NCI-H1092 (cell line): ENCODE measurements at places on chromosomes 11 and 22.

DNA sequence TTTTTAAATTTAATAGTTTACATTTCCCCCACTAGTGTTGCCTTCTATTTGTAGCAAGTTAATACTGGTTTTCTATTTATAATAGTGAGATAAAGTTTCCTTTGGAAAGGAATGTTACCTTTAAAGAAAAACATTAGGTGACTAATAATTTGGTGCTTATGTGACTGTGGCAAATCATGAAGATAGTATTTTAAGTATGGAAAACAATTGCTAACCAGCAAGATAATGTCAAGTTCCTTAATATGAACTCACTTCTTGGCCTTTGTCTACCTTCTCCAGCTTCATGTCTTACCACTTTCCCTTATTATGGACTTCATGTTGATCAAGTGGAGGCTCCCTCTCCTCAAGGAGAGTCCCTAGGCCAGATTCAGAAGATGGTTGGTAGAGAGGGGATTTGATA, 27.2 kb downstream of the ARHGEF12 start:
- no peak for DNase-seq

DNA sequence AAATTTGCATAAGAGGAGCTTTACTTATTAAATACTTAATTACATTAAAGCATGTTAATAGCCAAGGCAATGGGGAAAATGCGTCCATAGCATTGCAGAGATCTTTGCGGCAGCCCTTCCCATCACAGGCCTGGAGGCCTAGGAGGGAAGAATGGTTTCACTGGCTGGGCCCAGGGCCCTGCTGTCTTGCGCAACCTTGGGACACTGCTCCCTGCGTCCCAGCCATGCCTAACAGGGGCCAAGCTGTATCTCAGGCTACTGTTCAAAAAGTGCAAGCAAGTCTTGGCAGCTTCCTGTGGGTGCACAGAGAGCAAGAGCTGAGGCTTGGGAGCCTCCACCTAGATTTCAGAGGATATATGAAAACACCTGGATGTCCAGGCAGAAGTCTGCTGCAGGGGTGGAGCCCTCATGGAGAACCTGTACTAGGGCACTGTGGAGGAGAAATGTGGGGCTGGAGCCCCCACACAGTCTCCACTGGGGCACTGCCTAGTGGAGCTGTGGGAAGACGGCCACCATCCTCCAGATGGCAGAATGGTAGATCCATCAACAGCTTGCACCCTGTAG, 46.0 kb downstream of the THAP12 start:
- no peak for DNase-seq

DNA sequence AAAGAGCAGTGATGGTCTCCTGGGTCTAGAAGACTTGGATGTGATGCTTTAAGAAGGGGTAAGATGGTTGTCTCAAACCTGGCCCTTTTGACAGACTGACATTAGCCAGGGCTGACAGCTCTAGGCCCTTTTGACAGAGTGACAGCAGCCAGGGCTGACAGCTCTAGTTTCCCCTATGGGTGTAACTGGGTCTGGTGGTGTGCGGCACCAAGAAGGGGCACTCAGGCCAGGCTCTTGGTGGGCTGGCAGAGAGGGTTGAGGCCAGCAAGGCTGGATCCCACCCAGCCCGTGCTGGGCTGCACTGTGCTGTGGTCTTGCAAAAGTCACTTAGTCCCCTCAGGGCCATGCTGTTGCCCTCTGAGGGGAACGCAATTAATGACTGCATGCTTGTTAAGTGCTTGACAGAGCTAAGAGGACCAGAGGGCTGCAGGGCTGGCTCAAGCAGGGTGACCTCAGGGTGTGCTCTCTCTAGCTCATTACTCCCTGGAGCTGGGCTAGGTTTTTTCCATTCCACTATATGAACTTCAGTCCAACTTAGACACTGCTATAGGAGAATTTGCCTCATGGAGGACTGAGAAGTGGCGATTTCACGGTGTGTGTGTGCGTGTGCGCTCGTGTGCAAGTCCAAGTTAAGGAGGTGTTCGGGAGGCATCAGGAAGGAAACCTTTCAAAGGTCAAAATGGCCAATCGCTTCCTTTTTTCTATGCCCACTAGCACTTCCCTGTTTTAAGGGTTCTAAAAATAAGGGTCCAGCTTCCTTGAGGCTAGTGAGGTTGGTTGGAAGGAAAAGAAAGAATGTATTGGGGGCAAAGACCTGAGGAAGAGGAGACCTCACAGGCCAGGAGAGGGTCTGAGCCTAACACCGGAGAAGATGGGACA, 4.4 kb downstream of the UBASH3B start:
- no peak for DNase-seq

- DNase-seq: no peak
Measured at GRCh38 chr11:72347691-72348090, 86.6 kb downstream of the CLPB start.

DNA sequence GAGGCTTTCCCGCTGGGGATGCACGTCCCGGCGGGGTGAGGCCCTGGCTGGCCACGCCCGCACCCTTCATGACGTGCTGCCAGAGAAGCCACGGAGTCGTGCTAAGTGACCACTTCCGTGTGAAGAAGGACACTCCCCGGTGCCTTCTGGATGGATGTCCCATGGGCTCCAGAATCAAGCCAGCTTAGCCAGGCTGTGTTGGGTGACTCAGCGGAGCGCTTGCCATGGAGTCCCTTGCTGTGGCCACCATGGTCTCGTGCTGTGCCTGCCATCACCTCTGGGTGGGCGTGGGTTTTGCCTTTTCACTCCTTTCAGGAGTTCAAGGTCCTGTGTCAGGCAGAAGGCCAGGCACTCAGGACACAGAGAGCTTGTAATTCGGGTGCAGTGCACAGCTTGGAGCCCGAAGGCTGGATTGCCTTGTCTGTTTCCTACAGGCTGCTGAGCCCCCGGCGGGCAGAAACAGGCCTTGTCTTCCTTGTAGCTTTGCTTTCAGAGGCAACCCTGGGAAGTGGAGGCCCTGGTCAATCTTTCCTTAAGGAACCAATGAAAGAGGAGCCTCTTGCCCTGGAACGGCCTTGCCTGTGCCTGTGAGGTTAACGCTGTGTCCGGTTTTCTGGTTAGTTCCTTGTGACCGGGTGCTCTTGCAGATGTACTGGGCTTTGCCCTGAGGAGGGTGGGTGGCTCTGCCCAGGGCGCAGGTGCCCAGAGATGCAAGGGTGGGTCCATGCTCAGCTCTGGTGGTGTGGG, 268.6 kb downstream of the TBC1D22A start:
- DNase-seq: no peak

DNA sequence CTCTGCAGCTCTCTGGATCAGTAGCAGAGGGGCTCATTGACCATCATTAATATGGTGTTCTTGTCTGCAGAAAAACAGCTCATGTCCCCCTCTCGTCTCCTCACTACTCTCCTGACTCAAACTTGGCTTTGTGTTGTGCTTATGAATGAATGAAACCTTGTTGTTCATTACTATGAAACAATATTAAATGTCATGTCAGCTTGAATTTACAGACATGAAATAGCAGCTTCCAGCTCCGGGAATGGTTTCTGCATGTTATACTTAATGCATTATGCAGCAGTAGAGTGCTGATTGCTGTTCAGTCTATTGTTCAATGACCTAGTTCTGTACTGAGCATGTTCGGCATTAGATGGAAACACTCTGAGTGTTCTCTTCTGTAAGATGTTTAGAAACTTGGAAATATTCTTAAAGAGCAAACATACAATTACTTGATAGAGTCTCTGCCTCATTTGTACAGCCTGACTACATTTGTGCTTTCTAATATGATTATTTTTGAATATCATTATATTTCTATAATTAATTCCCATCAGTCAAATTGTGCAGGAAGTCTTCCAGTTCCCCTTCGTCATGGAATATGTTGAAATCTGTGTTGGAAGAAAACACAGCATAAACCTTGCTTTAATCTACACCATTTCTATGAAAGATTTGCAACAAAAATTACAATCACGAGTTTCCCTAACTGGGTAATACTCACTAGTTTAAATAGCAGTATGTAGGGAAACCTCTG, 340.4 kb downstream of the SOX6 start:
- DNase-seq: no peak

- DNase-seq: no peak
Measured at GRCh38 chr22:30824711-30825110, 130.0 kb downstream of the OSBP2 start.

- no peak for DNase-seq
Measured at GRCh38 chr11:126431401-126432064, 76.0 kb downstream of the ST3GAL4 start.

GRCh38 chr11:45910623-45911022, 3.6 kb upstream of the FREY1 start:
- DNase-seq: no peak

DNA sequence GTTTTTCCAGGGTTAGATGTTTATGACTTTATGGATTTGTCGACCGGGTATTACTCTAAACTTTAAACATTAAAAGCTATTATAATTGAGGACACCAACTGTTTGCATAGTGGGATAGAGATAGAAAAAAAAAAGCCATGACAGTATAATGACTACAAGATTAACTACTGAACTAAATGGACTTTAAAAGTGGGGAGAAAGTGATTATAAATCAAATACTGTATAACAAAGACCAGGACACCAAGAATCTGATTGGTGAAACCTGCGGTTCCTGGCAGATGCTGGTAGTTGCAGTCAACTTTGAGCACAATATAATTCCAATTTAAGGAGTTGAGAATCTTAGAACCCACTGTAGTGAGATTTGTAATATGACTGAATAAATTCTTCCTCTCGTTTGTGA, 2.5 kb downstream of the CRKL start:
- DNase-seq: no peak

GRCh38 chr22:44127356-44127755, 53.4 kb upstream of the PARVG start:
- no peak for DNase-seq

- no peak for DNase-seq
Measured at GRCh38 chr11:92380882-92381281, 156.3 kb downstream of the FAT3 start.

GRCh38 chr11:117205211-117205818, 6.1 kb downstream of the TAGLN start:
- no peak for DNase-seq

GRCh38 chr22:37059876-37060449, 8.4 kb downstream of the KCTD17 start:
- no peak for DNase-seq

DNA sequence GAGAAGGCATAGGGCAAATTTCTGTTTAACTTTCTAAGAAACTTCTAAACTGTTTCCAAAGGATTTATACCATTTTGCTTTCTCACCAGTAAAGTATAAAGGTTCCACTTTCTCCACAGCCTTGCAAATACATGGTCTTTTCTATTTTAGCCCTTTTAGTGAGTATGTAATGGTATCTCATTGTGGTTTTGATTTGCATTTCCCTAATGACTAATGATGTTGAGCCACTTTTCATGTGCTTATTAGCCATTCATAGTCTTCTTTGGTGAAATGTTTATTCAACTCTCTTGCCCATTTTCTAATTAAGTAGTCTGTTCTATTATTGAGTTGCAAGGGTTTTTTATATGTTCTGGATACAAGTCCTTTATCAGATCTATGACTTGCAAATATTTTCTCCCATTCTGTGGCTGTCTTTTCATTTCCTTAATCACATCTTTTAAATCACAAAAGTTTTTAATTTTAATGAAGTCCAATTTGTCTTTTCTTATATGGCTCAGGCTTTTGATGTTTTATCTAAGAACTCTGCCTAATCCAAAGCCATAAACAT, 83.8 kb upstream of the KCNQ1OT1 start:
- no peak for DNase-seq

DNA sequence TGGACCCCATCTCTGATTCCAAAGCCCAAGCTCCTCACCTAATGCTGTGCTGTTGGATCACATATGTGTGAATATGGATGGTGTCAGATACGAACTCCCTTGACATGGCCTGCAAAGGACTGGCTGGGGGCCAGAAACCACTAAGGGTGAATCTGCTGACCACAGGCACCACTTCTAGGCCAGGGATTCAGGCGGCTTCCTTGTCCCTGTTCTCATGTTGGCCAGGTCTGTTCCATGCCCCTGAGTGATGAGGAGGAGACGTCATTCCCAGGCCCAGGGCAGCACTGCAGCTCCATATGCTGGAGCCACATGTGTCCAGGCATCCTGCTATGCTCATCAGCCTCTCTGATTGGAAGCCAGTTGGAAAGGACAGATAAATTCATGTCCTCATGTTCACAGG, 130.0 kb upstream of the BDNF start:
- DNase-seq: no peak

GRCh38 chr22:27142286-27142685, 484.9 kb downstream of the MIAT start:
- no peak for DNase-seq

- no peak for DNase-seq
Measured at GRCh38 chr11:128593281-128593680, 5.9 kb upstream of the ETS1 start.

DNA sequence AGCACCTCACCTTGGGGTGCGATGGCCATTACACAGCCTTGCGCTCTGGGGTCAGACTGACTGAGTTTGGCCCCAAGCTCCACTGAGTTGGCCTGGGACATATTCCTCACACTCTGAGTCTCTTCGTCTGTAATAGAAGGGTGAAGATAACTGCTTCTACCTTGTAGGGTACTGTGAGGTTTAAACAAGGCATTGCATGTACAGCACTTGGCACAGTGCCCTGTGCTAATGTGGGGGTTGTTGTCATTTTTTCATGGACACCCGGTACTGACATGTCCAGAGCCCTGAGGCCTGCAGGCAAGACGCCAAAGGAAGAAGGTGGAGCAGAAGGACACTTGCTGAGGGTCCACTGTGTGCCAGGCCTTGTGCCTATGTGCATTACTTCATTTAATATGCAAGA, 50.7 kb downstream of the OTOG start:
- no peak for DNase-seq

DNA sequence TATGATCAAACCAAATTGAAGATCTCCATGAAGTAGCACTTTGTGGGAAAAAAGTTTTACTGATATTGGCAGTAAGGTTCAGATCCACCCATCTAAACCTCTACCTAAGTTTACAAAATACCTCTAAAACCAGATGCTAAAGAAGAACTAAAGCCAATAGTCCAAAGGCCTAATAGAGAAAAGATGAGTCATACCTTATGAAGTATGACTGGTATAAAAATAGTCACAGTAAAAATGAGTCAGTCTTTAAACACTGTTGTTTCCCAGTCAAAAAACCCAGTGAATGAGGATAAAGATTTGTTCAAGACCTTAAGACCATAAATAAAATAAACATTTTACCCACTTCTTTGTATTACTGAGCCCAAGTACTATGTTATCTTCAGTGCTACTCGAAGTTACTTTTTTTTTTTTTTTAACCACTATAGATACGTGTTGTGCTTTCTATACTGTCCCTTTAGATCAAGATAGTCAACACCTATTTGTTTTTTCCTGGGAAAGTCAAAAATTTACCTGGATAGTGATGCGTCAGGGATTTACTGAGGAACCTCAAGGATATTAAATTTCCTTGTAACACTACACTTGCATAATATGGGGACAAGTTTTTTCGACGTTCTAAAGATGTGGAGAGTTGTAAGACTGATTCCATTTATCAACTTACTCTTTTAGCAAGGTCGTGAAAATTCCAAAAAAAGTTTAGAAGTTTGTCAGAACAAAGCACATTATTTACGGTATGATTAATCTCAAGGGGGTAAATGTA, 87.3 kb downstream of the CCDC73 start:
- DNase-seq: no peak

GRCh38 chr11:86741839-86742805, 58.2 kb upstream of the PRSS23 start:
- DNase-seq: no peak
